ENCODE measurements at places on chromosomes 4 and X.
A peak's percentile ranks its signal among the peaks of the same experiment; 100 is the strongest.

DNA sequence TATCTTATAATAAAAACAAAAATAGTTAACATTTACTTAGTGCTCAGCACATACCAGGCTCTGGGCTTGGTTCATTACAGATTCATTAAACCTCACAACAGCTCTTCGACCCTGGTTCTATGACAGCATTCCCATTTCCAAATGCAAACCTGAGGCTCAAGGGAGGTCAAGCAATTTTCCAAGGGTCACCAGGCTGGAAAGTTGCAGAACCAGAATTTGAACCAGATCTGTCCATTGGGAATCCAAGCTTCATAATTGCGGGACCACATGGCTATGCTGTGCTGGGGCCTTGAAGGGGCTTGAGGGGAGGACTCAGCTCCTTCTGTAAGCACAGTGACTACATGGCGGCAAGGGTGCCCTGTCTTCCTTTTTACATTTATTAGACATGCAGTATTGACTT is 197.3 kb upstream of the LNX1 start:
- no peak for DNase-seq
- H3K4me1 ChIP-seq: peaks cover 9% of the 10 kb centered on the region
- no peak overlapping the region for H3K27ac ChIP-seq
- H3K27me3 ChIP-seq: no peaks in the 10 kb centered on the region
- H3K36me3 ChIP-seq: no peaks in the 10 kb centered on the region

DNA sequence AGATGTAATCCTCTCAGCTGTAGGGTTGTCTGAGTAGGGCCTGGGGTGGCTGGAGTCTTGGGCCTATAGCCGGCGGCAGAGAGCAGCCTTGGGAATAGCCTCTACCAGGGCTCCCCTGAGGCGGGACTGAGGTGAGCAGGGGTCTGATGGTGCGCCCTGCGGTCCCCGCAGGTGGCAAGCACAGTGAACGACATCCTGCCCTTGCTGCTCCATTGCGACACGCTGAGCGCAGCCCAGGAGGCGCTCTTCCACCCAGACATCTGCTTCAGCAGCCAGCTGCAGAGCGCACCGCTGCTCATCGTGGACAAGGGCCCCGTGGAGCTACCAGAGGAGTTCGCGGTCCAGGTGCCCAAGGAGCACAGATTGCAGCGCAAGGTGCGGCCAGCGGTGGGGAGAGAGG is 317.0 kb downstream of the ADGRL3 start:
- H3K4me1 ChIP-seq: peaks cover 57% of the 10 kb centered on the region
- DNase-seq: peak; percentile 83
- peak overlapping the region; percentile 57 for H3K4me3 ChIP-seq
- no peak overlapping the region for H3K27ac ChIP-seq

GRCh38 chr4:143482840-143483239 is 30.7 kb upstream of the SMARCA5 start:
- no peaks in the 10 kb centered on the region for H3K4me1 ChIP-seq
- H3K4me3 ChIP-seq: no peak overlapping the region
- no peaks in the 10 kb centered on the region for H3K36me3 ChIP-seq
- DNase-seq: no peak
- no peak overlapping the region for H3K27ac ChIP-seq
- H3K27me3 ChIP-seq: no peaks in the 10 kb centered on the region

- no peak overlapping the region for H3K4me3 ChIP-seq
- H3K4me1 ChIP-seq: peaks cover 26% of the 10 kb centered on the region
- H3K27ac ChIP-seq: no peak overlapping the region
Observed at GRCh38 chrX:118523920-118524319, 28.3 kb downstream of the DOCK11 start.

DNA sequence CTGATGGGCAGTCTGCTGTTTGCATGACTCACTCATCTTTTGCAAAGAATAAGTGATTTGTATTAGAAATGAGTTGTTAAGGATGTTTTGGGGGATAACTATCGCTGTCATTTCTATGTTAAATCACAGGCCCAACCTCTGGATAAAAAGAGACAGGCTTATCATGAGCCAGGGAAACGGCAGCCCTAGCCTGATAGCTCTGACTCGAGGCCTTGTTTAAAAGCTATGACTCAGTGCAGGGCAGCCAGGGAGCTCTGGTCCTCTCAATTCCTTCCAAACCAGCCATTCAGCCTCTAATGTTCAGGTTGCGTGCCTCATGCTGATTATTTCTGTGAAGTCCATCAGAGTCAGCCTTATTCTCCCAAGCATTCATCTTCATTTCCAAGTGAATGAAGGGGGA is 305.9 kb upstream of the HAND2 start:
- no peak for DNase-seq
- peaks cover 8% of the 10 kb centered on the region for H3K4me1 ChIP-seq
- H3K4me3 ChIP-seq: no peak overlapping the region
